ENCODE measurements at places on chromosomes 3 and 15. TPM values are rescaled to one million over a fixed set of nuclear protein-coding genes. Genes with fewer than 3 reads are reported as not detected.

BCHE gene
- not detected for total RNA-seq

DNA sequence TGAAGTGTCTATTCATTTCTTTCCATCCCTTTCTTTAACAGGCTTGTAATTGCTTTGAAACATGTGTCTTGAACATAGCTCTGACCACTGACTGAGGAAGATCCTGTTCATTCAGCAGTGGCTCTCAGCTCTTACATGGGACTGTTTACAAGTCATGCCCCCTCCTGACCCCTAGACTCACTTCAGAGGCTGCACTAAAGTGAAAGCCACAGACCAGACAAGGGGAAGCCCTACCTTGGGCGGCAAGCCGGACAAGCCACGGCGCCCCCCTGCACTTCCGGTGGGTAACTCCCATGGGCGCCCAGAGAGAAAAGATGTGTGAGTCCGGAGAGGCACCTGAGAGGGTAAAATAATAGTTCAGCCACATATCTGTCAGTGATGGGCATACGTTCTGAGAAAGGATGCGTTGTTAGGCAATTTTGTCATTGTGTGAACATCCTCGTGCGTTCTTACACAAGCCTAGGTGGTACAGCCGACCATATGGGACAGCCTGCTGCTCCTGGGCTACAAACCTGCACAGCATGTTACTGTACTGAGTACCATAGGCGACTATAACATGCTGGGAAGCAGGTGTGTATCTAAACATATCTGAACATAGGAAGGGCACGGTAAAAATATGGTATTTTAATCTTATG lies 116.2 kb downstream of the CHSY1 start:
- no peak for DNase-seq

GRCh38 chr3:126355251-126355650 lies 2.0 kb downstream of the KLF15 start:
- DNase-seq: no peak

DNA sequence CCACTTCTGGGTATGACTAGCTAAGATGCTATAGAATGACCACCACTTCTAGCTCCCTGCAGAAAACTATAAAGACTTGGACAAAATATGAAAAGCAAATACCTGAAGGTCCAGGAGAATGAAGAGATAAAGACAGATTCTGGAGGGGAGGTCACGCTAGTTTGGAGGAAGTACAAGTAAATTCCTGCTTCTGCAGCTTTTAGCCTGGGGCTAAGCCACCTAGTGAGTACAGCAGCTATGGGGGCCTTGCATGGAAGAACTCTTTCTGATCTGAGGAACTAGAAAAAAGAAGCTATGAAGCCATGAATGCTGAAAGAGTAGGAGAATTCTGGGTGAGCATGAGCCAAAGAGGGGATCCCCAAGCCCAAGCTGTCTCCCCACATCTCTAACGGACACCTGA lies 29.8 kb downstream of the NRG4 start:
- no peak for DNase-seq

STXBP5L gene
- not detected for total RNA-seq

- no peak for DNase-seq
Measured at GRCh38 chr15:76169018-76169417, 109.2 kb downstream of the TMEM266 start.

DNA sequence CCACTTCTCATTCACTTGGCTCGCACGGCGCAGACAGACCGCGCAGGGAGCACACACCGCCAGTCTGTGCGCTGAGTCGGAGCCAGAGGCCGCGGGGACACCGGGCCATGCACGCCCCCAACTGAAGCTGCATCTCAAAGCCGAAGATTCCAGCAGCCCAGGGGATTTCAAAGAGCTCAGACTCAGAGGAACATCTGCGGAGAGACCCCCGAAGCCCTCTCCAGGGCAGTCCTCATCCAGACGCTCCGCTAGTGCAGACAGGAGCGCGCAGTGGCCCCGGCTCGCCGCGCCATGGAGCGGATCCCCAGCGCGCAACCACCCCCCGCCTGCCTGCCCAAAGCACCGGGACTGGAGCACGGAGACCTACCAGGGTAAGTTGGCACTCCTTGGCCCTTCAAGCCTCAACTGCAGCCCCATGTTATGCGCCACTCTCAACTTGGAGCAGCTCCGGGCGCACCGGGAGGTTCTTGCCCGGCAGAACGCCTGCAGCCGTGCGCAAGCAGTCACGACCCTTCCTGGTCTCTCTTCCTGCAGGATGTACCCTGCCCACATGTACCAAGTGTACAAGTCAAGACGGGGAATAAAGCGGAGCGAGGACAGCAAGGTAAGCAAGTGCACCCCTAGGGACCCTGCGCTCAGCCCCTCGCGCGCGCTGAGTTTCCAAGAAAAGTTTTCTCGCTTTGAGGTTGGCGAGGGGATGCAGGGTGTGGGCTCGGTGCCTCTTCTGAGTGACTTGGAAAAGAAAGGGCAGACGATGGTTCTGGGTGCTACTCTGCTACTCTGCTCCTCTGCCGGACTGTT lies at the start of gene BHLHE40:
BHLHE40 (plus strand) TSS at position 10 of the 801 bp plus-strand sequence; CDS start at position 292, 282 bp downstream.
- DNase-seq: no peak

- no peak for DNase-seq
Measured at GRCh38 chr3:183117056-183117455, 17.8 kb upstream of the MCCC1 start.

DNA sequence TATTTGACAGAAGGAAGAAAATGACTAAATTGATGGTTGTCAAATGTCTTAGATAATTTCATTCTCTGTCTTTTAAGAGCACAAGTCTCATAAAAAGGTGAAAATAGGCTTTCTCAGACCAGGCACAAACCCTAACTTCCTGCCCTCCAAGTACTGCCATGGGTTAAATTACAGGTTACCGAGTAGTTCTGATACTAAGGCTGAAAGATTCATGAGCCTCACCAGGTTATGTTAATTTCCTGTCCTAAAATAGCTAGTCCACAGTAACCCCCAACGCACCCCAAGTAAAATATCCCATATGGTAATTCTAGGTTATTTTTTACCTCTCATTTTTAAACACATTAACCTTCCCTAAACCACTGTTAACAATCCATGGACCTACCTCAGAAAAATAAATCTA lies 42.0 kb downstream of the GSK3B start:
- no peak for DNase-seq

ZNF654 gene
- 7.0 TPM for total RNA-seq

Data from HCT116 (cell line).